ENCODE measurements at places on chromosomes 5 and 9.

DNA sequence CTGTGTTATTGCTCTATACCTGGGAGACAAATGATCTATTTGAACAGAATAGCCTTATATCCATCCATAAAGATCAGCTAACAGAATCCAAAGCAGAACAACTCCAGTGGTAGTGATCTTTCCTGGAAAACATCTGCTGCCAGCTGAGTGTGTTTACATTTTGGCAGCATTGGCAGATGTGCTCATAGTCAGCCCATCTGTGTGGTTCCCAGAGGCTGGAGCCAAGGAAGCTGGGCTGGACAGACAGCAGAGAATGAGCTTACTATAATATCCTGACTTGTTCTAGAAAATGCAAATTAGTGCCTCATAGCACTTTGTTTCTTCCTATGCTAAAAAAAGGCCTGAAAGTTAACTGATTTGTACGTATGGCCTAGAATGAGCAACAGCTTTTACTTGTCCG lies 99.7 kb downstream of the ST8SIA4 start:
- DNase-seq = no peak

- DNase-seq = no peak
Observed at GRCh38 chr5:168254013-168254693, 37.3 kb upstream of the WWC1 start.

- no peak for DNase-seq
Observed at GRCh38 chr5:92019376-92019990, 636.4 kb upstream of the ARRDC3 start.

DNA sequence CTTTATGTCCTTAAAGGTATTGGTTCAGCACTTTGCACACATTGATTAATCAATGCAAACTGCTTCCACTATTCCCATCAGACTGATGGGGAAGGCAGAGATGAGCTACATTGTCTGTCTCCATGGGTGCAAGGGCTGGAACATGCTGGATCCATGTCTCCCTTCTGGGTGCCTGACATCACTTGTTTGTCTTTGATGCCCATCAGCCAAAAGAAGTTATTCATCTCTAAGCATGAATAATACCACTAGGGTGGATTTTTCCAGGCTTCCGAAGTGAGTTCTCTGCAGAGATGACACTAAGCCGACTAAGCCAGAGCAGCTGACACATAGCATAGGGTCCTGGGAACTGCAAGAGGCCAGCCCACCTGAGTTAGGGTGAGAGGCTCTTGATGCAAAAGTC lies 8.7 kb downstream of the FGF1 start:
- no peak for DNase-seq

GRCh38 chr9:19787672-19788071 lies 1.2 kb downstream of the SLC24A2 start:
- DNase-seq = no peak

- DNase-seq = no peak
Observed at GRCh38 chr9:99515895-99516656, 294.0 kb downstream of the SEC61B start.

DNA sequence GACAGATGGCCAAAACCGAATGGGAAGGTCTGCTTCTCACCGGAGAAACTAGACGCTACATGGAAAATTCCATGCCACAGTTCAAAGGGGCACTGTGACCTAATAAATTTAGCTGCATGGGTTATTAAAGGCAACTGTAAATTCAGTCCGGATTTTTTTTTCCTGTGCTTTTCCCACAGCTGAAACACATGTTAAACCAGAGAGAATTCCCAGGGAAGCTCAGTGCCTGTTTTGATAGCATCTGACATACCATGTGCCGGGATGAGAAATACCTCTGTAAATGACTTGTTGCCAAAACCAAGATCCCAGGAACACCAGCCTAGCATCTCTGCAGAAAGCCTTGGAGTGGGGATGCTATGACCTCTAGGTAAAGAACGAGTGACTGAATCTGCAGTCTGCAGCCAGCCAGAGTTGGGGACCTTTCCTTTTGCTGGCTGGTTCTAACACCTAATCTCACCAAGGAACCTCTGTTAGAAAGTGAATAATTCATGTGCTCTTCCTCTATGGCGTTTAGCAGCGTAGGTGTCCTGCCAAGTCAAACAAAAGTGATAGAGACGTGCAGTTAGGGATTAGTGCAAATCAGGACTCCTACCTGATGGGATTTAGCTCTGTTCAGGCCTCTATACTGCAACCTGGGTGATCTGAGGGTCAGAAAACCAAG lies 77.9 kb downstream of the SLIT3 start:
- DNase-seq = no peak

DNA sequence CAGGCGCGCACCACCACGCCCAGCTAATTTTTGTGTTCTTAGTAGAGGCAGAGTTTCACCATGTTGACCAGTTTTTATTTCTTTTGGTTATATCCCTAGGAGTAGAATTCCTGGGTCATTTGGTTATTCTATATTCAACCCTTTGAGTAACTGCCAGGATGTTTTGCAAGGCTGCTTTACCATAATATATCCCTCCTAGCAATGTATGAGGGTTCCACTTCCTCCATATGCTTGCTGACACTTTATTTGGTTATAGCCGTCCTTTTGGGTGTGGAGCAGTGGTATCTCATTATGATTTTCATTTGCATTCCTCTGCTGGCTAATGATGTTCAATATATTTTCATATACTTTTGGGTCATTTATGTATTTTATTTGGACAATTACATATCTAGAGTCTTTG lies 81.2 kb downstream of the RAB24 start:
- no peak for DNase-seq

Data from GM20000 (cell line).